ENCODE measurements at places on chromosomes 2 and 18.

- DNase-seq = no peak
Observed at GRCh38 chr18:37452015-37452414, 113.6 kb downstream of the CELF4 start.

- peak; percentile 90 for DNase-seq
Observed at GRCh38 chr18:35042389-35043071, 1.3 kb downstream of the MAPRE2 start.

GRCh38 chr18:77320971-77321559 is 71.4 kb downstream of the GALR1 start:
- DNase-seq = no peak

DNA sequence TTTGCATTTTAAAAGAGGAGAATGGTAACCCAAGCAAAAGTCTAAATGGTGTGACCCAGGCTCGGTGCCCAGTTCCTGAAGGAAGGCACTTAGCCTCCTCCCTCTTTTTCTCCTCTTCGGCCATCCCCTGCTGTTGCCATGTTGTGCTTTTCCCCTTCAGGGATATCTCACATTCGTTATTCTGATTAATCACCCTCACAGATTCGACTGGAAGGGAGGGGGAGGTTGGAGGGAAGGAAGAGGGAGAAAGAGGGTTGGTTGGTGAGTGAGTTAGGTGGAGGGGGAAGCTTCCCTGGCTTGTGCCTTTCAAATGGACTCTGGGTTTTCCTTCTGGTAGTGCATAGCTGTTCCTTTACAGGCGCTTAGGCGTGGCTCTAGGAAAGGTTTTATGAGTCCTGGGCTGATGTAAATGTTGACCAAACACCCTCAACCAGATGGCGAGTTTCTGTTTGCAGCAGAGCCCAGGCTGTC is 39.0 kb upstream of the LYPD6B start:
- DNase-seq = no peak

- DNase-seq = no peak
Observed at GRCh38 chr2:233778030-233778429, at the start of gene MROH2A. Gene MROH2A (plus strand): TSS chr2:233778330. CDS start chr2:233779359, 1,029 bp downstream.

DNA sequence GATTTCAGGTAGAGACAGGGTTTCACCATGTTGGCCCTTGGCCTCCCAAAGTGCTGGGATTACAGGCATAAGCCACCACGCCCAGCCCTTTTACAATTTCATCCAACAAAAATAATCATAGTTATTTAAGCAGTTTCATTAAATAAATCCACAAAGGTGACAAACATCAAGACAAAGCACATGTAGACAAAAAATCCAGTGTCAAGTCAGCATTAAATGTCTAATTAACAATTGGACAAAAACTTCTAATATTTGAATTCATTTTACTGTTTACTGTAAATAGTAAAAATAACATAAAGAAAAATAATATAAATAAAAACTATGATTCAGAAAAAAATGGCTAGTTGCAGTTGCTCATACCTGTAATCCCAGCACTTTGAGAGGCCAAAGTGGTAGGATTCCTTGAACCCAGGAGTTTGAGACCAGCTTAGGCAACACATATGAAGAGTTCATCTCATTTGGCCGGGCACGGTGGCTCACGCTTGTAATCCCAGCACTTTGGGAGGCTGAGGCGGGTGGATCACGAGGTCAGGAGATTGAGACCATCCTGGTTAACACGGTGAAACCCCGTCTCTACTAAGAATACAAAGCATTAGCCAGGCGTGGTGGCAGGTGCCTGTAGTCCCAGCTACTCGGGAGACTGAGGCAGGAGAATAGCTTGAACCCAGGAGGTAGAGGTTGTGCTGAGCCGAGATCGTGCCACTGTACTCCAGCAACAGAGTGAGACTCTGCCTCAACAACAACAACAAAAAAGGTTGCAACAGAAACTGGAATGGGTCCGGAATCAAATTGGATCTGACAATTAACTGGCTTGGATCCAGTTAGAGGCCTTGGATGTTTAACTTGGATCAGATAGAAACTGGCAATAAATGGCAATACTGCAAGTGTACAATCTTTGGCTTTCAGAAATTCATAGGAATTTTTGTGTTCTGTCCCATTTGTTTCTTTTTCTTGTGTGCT is 56.9 kb upstream of the MAT2A start:
- no peak for DNase-seq

DNA sequence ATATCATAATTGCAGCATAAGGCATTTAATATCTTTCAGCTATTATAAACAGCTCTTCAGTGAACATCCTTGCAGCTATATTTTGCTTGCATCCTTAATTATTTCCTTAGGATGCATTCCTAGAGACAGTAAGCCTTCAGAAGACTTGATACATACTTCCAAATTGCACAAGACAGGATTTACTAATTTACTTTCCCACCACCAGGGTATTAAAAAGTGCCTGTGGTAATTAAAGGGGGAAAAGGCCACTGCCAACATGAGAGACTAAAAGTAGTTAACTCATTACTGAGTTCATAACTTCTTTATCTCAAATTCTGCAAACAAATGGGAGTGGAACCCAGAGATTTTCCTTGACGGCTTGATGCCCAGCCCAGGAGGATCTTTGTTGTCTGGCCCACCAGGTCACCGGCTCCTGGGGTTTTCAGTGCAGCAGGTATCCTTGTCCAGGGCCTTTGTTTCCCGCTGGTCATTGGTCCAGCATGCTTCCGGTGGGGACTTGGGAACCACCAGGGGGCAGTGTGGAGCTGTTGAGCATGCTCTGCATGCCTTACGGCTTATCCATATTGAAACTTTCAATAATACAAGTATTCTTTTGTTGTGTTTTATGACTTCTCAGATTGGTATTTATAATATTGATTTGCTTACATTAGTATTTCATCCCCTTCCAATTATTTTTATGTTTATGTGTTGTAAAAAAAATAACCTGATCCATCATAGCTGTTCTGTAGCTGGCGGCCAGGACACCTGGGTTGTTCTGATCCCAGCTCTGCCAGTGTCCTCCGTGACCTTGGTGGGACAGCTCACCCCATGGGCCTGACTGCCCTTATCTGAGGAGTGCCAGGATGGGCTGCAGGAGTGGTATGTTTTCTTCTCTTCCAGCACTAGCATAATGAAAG is 61.4 kb downstream of the TGOLN2 start:
- peak; percentile 64 for DNase-seq

DNA sequence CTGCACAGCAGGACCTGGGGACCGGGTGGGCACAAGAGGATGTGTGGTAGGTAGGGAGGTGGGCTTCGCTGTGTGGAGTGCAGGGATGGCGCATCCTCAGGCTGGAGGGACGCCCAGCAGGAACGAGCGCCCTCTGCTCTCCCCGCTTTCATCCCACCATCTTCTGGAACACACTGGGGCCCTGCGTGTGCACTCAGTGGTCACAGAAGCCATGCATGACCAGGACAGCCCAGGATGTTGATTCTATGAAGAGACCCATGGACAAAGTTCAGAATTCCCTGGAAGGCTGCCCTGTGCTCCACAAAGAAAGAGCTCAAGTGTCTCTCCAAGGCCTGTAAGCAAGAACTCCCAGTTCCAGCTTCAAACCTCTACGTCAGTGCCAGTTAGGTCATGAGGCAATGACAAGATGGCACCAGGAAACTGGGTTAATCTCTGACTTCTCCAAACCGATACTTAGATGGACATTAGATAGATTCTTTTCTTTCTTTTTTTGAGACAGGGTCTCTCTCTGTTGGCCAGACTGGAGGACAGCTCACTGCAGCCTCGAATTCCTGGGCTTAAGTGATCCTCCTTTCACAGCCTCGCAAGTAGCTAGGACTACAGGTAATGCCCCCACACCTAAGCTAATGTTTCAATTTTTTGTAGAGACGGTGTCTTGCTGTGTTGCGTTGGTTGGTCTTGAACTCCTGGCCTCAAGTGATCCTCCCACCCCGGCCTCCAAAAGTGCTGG is 3.4 kb downstream of the SLC66A2 start:
- DNase-seq = no peak

DNA sequence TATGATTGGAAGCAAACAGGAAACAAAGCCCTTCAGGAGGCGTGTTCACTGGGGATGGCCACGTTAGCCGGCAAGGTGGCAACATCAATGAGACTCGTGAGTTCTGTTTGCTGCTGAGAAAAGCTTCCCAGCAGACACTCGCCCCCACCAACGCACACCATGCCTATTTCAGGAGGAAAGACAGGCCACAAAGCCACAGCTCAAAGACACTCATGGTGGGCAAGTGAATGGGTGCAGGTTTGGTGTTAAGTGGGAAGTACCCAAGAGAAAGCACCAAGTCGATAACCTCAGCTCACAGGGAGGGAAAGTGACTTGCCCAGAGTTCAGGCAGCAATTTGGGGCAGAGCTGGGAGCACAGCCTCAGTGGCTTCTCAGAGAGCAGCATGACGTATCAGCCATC is 10.5 kb upstream of the MTERF4 start:
- no peak for DNase-seq

GRCh38 chr18:44708451-44709083 is 27.9 kb downstream of the SETBP1 start:
- DNase-seq = no peak

GRCh38 chr2:102005989-102006885 is 14.5 kb downstream of the IL1R2 start:
- peak; percentile 56 for DNase-seq

DNA sequence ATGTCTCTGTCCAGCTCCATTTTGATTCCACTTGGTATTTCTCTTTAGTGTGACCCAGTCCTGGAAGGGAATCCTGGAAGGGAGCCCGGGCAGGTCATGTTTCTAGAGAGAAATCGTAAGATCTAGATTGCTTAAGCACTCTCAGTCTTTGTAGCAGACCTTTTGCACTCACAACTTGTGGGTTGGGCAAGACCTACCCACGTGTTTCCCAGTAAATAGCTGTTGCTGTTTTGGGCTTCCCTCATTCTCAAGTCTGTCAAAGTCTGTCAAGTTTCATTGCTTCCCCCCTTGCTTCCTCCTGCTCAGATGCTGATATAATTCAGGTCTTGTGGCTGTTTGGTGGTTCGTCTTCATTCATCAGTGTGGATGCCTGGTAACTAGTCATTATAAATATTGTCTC is 17.4 kb upstream of the NEMP2 start:
- DNase-seq = no peak

DNA sequence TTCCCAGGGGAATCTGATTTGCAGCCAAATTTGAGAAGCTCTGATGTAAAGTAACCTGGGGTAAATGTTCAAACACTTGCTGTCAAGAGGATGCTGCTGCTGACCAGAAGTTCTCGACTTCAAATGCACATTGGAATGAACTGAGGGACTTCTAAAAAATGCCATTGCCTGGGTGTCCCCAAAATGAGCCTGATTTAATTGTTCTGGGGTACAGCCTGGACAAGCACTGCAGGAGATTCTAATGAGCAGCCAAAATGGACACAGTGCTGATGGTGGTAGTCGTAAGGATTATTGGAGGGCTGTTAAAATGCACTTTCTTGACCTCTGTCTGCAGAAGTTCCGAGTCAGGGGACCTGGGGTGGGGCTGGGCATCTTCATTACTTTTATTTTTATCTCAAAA is 49.5 kb downstream of the LIPG start:
- DNase-seq = no peak

DNA sequence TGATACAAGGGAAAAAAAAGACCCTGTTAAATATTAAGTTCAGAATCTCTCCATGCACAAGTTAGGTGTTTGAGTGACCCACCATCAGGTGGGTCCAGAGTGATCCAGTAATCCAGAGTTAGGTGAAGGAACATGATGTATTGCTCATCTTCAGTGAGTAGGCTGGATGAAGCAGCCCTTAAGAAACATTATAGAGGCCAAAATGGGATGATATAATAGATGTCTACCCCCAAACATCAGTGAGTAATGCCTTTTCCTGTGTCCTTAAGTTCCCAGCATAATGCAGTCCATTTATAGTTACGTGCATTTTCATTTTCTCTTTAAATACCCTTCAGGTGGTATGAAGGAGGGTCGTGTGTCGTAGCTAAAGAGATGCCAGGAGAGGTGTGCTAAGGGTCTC is 89.6 kb downstream of the MAP4K4 start:
- no peak for DNase-seq

- peak; percentile 76 for DNase-seq
Observed at GRCh38 chr2:170930131-170930990, 1.3 kb downstream of the GORASP2 start.

DNA sequence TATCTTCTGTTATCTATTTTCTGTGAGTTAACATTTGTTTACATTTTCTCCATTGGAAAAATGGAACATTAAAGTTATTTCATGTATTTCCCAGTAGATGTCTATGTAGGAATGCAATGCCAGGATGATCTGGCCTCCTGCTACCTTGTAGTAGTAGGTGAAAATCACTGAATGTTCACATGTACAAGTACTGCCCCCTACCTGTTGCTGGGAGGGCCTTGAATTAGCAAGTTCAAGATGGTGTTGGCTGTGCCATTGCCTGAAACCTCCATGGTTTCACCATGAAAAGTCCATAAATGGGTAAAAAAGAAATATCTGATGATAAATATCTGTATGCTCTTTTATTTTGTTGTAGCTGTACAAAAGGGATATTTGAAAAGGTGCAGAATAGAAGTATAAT is 30.7 kb downstream of the XRCC5 start:
- DNase-seq = peak; percentile 35

GRCh38 chr18:44819944-44820510 is 139.3 kb downstream of the SETBP1 start:
- no peak for DNase-seq

DNA sequence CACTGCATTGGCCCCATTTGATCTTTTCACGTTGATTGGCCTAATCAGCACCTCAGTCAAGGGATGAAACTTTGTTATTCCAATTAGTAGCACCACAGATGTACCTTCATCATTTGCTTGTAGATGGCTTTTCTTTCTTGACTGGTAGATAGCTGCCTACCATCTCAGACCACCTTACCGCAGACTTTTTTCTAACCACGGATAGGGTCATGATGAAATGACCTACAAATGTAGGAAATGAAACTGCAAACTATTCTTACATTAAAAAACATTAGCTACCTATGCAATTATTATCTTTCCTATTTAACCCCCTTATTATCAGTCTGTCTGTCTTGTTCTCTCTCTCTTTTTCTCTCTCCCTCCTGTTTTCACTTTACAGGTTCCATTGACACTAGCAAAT is 22.4 kb upstream of the SLC25A52 start:
- DNase-seq = no peak

DNA sequence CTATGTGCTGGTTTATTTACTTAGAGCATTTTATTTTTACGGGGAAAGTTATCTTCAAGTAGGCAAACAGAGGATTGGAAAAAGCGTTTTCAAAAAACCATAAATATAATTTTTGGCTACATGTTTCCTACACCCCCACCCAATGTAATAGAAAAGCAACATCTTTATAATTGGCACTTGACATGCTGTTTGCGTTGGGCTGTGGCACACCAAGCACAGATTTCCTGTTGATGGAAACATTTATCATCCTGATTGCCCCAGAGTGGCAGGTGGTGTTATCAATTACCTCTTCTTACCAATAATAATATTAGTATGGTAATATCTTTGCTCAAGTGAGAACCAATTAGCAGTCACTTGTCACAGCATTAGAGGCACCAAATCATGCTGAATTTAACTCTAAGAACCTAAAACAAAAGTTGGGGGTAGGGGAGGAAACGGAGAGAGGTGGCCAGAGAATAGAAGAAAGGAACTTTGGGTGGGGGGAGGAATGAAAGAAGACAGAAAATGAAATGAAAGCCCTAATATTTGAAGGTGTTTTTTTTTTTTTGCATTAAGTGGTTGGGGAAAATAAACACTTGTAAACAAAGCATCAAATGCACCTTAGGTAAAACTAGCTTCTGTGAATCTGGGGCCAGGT is 3.8 kb upstream of the SALL3 start:
- no peak for DNase-seq

- DNase-seq = peak; percentile 14
Observed at GRCh38 chr2:101998896-101999789, 7.4 kb downstream of the IL1R2 start.
